Hypothalamus (tissue), 51 donors: ENCODE measurements at places on chromosomes 6 and 20.

GRCh38 chr20:51571460-51571794 is 28.9 kb upstream of the NFATC2 start:
- DNase-seq = no peak

DNA sequence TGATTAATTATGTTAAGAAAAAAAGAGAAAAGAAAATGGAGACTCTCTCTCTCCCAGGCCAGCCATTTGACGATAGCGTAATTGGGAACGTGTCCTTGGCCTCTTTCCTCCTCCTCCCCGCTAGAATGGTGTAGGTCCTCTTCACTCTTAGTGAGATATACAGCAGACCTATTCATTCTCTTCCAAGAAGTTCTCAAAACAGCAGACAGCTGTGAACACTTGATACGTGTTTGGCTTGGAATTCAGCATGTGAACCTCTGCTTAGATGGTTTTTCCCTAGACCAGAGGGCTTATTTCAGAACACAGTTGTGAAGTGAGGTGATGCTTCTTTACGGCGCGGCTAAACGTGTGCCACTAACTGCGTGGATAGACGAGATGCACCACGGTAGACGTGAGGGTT is 32.6 kb upstream of the TULP4 start:
- no peak for DNase-seq

DNA sequence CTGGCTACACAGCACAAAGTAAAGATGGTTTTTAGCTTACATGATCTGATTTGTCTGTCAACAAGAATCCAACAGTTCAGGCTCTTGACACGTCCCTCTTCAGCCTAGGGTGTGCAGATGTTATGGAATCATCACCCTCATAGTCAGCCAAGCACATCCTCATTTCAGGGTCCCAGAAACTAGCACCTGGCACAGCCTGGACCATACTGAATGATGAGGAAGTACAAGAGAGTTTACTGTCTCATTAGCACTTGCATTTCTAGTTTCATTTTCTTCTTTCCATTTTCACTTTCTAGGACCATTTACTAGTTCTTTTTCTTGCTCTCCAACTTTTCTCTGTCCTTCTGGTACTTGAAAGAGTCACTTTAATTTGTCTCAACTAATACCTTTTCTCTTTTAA is 6.5 kb downstream of the RIPOR2 start:
- no peak for DNase-seq

DNA sequence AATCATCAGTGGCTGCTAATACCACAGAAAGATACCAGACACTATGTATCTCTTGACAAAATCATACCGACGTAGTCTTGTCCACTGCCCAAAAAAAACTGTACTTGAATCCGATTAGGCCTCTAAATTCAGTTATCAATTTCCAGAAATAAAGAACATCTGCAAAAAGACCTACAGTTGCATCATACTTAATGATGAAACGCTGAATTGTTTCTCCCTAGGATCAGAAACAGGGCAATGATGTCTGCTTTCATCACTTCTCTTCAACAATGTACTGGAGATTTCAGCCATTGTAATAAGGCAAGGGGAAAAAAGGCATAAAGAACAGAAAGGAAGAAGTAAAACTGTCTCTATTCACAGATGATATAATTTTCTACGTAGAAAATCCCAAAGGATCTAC is 152.0 kb downstream of the TASP1 start:
- no peak for DNase-seq

DNA sequence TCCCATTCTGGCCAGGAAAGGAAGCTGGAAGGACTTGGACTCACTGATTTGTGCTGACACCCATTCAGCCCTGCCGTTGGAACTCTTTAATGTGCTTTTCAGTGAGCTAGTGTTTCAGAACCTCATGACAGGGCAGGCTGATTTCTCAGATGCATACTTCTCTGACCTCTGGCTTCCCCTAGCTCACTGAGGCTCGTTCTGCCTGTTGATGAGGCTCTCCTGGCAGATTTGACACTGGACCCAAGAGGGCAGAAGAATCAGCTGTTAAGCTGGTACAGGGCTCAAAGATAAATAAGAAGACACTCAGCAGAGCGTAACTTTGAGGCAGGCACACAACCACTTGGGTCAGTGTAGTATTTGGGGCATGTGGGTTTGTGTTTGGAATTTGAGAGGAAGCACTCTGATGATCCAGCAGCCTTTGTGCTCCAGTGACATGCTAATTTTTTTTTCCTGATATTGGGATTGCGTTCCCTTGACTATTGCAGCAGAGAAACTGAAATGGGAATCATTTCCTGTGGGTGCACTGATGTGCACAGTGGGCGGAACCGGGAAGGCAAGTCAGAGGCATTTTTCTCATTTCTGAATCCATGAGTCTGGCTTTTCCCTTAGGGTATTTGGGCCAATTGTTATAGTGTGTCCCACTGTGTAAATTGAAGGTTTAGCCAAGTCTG is 80.2 kb downstream of the CARMIL1 start:
- DNase-seq = no peak

- no peak for DNase-seq
Measured at GRCh38 chr20:14566505-14566904, 229.1 kb upstream of the FLRT3 start.
